Activated naive CD4-positive, alpha-beta T cell treated with anti-CD3 and anti-CD28 coated beads, Interleukin-2, amount 50 U/mL, for 16 hours (primary cell): ENCODE measurements at places on chromosomes 1 and 21.

- DNase-seq, result no peak
Measured at GRCh38 chr1:221897321-221897721, 155.4 kb upstream of the DUSP10 start.

GRCh38 chr1:163427279-163427678 lies 105.5 kb downstream of the NUF2 start:
- DNase-seq, result no peak

GRCh38 chr1:19337289-19337688 lies 25.2 kb downstream of the SLC66A1 start:
- no peak for DNase-seq

DNA sequence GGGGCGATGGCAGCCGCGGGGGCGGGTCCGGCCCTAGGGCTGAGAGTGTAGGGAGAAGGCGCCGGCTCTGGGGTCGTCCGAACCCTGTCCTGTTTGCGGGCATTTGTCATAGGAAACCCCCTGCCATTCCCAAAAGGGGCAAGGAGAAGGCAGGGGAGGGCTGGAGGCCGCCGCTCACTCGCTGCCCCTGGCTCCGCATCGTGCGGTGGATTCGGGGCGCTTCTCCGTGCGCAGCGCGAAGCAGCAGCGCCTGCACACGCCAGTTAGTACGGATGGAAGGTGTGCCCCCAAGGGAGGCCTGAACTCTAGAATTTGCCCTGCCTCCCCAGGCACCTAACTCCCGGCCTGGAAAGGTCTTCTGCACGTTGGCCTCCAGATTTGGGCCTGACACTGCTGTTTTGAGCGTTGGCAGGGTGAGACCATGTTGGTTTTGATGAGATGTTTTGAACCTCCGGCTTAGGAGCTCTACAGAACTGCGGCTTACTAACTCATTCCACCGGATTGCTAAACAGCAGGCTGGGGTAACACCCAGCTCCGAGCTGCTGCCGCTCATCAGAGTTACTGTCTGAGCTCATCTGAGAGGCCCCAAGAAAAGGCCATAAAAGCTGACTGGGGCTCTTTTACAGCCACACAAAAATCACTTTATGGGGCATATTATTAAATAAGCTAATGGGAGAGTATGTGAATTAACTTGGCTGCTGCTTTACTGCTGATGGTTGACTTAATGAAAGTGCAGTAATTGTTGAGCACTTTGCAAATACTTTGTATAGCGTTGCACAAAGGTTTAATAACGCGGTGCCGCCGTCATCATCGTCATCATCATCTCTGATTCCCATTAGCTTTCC lies 987 bp downstream of the GPR137B start:
- DNase-seq, result peak; percentile 34

GRCh38 chr1:55816456-55817426 lies 601.6 kb upstream of the USP24 start:
- no peak for DNase-seq

DNA sequence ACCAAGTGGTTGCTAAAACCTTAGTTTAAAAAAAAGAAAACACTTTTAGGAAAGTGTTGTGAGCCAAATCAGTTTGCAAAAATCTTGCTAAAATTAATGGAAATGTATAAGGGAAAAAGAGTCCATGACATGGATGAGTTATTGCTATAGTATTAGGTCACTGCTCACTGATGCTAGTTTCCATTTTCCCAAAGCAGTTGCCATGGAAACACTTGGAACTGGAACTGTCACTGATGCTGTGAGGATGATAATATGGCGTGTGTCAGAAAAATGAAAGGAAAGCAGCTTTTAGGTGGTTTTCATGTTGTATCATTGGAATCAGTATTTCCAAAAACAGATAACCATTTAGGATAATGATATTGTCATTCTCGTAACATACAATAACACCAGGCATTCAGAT lies 104.4 kb downstream of the PHTF1 start:
- DNase-seq, result no peak

DNA sequence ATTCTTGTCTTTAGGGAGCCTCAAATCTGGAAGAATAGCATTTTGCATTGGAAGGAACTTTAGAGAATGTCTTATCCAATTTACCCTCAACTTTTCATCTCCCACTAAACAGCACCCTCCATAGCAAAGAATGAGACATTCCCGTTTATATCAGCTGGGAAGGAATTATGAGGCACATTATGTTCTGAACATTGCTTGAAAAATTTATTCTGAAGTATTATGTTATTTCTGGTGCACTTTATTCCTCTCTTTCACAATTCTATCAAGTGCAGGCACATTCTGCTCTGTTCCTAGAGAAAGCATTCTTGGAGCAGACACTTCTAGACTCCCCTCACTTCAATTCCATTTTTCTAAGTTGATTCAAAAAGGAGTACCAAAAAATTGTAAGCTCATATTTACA lies 147.9 kb downstream of the EDEM3 start:
- no peak for DNase-seq

- no peak for DNase-seq
Measured at GRCh38 chr1:193241132-193241827, 54.9 kb upstream of the B3GALT2 start.

- no peak for DNase-seq
Measured at GRCh38 chr1:200150721-200151120, 123.2 kb downstream of the NR5A2 start.
